Epithelial cell of alveolus of lung (primary cell): ENCODE measurements at places on chromosomes 6 and 20. TPM values are rescaled to one million over a fixed set of nuclear protein-coding genes. Genes with fewer than 3 reads are reported as not detected.

Gene UNC5CL
- total RNA-seq: 0.13 and 0.32 TPM in 2 replicates

Gene GABRR2
- total RNA-seq: under 0.01 and 0.08 TPM in 2 replicates

Gene MYO6
- 10.7 and 13.3 TPM in 2 replicates for total RNA-seq

Gene SDCBP2
- total RNA-seq: 1.8 and 10.4 TPM in 2 replicates

Gene MAP3K7
- total RNA-seq: 22.8 and 24.0 TPM in 2 replicates
